Activated T-cell treated with anti-CD3 and anti-CD28 coated beads, Interleukin-2, amount 50 U/mL, for 72 hours (primary cell): ENCODE measurements at places on chromosomes 7 and 10. TPM values are rescaled to one million over a fixed set of nuclear protein-coding genes. Genes with fewer than 3 reads are reported as not detected.

SDK1 gene
- 6.1 TPM for total RNA-seq

MBLAC1 gene
- 3.4 TPM for total RNA-seq

DNA sequence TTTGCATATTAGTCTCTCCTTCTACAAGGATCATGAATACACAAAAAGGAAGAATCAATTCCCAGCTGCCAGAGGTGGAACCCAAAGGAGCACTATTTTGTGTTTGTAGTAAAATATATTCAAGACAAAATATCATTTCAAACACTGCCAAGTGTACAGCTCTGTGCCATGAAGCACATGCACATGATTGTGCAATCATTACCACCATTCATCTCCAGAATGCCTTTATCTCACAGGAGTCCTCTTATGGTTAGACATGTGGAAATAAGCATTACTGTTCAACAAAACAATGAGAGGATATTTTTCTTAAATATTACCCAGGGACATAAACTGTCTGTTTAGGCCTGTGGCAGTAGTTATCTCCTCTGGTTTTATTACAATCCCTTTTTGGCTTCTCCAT lies 151.4 kb upstream of the PPP1R3A start:
- H3K27ac ChIP-seq, result no peak overlapping the region
- no peaks in the 10 kb centered on the region for H3K27me3 ChIP-seq
- H3K4me3 ChIP-seq, result no peak overlapping the region
- no peaks in the 10 kb centered on the region for H3K36me3 ChIP-seq
- DNase-seq, result no peak
- H3K4me1 ChIP-seq, result no peaks in the 10 kb centered on the region

DNA sequence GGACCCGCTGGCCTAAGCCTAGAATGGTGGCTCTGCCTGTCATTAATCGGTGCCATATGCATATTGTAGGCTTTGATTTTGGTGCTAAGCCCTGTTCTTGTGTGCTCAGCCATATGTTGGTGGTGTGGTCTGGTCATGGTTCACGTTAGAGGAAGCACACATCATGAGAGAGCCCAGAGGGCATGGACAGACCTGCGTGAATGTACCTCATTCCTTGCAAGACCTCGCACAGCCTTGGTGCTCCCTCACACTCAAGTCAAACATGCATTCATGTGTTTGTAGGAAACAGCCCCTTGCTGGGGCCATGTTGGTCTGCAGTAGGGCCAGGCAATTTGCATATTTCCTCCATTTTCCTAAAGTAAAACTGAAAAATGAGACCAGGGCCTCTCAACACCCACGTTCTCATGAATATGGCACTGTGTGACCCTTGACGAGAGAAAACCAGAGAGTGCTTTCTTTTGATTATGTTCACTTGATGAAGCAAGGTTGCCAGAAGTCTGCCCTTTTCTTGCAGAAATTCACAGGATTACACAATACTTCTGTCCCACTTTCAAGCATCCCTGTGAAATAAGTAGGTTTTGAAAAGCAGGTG lies 268.7 kb downstream of the CELF2 start:
- H3K36me3 ChIP-seq, result peaks cover 13% of the 10 kb centered on the region
- DNase-seq, result no peak
- H3K4me3 ChIP-seq, result peak overlapping the region; percentile 57

DNA sequence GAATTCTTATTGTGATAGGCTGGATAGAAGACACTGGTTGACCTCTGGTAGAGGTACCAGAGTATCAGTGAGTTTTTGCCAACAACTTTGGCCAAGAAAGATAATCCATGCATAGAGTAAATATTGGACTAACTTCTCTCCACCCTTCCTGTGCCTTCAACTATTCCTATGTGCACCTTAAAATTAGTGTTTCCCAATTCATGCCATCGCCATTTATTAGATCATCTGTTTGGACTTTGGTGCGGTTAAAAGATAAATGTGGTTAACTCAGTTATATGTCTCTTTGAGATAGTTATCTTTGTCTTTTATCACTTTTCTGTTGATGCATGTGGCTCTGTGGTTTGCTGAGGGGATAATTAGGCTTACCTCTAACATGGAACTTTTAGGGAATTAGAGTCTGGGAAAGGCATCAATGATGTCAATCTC lies 4.6 kb downstream of the PAPSS2 start:
- H3K4me1 ChIP-seq, result peaks cover 7% of the 10 kb centered on the region
- H3K36me3 ChIP-seq, result no peaks in the 10 kb centered on the region
- DNase-seq, result no peak
- no peak overlapping the region for H3K4me3 ChIP-seq

SPDYE16 gene
- total RNA-seq, result 0.58 TPM

LEP gene
- total RNA-seq, result not detected

- H3K4me3 ChIP-seq, result no peak overlapping the region
- H3K36me3 ChIP-seq, result no peaks in the 10 kb centered on the region
- H3K27ac ChIP-seq, result no peak overlapping the region
- no peak for DNase-seq
- H3K4me1 ChIP-seq, result peaks cover 24% of the 10 kb centered on the region
- no peaks in the 10 kb centered on the region for H3K27me3 ChIP-seq
These were observed 160.2 kb downstream of the ARHGAP12 start for GRCh38 chr10:31768467-31768866.

DNA sequence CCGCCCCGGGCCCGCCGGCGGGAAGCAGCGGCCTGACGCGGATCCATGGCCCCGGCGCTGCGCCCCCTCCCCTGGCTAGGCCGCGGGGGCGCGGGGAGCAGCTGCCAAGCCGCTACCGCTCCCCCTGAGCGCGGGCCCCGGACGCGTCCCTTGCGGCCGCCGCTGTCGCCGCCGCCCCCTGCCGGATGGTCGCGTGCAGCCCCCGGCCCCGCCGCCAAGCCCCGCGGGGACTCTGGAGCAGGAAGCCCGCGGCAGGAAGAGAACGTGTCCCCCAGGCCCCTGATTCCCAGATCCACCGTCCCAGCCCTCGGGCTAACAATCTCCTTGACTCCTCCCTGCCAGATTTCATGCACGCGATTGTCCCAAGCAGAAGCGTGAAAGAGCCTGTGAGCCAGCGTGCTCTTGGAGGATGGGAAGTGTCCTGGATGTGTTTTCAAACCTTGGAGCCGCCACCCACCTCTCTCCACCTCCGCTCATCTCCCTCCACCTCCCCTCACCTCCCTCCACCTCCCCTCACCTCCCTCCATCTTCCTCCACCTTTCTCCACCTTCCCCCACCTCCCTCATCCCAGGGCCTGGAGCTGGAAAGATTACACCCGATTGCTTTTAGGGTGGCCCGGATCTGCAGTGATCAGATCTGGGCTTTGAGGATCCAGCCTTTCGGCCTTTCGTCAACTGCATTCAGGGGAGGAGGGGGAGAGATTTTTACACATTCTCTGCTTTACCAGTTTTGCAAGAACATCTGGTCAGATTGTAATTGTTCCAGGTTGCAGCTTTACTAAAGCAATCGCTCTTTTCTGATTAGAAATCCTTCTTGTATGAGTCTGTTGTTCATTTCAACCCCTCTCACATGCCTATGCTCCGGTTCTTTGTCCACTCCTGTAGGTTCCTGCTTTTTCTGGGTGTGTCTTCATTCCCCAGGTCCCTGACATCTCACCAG lies 570 bp upstream of the PRTFDC1 start:
- H3K36me3 ChIP-seq, result no peaks in the 10 kb centered on the region
- H3K4me1 ChIP-seq, result peaks cover 18% of the 10 kb centered on the region
- peak overlapping the region; percentile 43 for H3K27ac ChIP-seq
- no peaks in the 10 kb centered on the region for H3K27me3 ChIP-seq
- H3K4me3 ChIP-seq, result peak overlapping the region; percentile 79
- peak; percentile 71 for DNase-seq

- H3K27me3 ChIP-seq, result no peaks in the 10 kb centered on the region
- no peaks in the 10 kb centered on the region for H3K4me1 ChIP-seq
- H3K36me3 ChIP-seq, result peaks cover 4% of the 10 kb centered on the region
- DNase-seq, result no peak
- no peak overlapping the region for H3K4me3 ChIP-seq
These were observed 13.5 kb downstream of the AQP1 start for GRCh38 chr7:30925117-30925516.

DNA sequence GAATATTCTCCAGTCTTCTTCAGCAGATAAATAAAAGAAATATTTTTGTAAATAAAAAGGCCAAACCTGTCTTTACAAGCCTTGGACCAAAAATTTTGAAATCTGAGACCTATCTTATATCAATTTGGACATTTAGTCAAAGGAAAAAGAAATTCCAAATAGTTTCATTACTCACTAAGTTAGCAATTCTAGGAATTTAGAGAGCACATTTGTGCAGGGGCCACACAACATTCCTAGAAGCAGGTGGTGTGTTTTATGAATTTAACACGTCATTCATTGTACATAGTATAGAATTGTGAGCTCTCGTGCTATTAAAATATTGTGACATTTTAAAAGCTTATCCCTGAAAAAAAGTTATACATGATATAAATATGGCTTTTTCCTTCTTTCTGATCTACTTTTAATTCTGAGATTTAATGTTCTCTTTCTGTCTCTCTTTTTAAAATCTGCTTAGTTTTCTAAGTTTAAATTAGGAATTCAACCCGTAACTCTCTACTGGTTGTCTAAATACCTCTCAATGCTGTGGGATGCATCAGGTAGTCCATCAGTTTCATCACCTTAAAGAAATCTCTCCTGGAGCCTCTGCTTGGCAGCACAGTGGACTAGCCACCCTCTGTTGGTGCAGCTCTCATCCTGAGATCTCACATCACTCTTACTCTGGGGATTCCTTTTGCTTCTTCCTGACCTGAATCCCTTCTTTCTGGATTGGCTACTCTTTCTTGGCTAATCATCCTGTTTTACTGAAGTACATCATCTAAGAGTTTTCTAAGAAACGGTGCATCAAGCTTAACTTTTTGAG lies 124.5 kb downstream of the SEMA3E start:
- H3K36me3 ChIP-seq, result no peaks in the 10 kb centered on the region
- H3K27ac ChIP-seq, result no peak overlapping the region
- no peak overlapping the region for H3K4me3 ChIP-seq
- H3K4me1 ChIP-seq, result no peaks in the 10 kb centered on the region
- H3K27me3 ChIP-seq, result no peaks in the 10 kb centered on the region

DNA sequence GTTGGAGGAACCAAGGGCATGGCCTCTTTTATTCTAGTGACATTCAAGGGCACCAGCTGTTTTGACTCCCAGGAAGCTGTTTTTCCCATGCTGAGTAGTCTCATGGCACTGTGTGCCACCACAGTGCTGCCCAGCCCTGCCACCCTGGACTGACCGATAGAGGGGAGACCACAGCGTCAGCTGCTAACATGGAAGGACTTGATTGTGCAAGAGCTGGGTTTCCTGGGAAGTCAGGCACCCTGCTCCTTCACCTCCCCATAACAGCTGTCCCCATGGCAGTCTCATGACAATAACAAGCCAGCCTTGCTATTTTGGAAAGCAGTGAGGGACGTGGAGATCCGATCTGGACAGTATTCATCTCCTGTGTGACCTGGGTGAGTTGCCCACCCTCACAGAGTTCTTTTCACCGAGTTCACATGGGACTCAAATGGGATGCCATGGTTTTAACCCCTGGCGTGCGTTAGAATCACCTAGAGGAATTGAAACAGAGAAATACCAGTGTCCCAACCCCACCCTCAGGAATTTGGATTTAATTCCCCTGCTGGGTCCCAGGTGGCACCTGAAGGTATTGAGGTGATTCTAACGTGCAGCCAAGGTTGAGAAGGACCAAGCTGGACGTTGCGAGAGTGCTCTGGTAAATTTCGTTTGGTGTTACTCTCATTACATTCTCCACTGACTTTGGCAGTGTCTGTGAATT lies 174.8 kb downstream of the CELF2 start:
- H3K4me3 ChIP-seq, result peak overlapping the region; percentile 59
- DNase-seq, result no peak
- H3K27ac ChIP-seq, result peak overlapping the region; percentile 86
- H3K27me3 ChIP-seq, result no peaks in the 10 kb centered on the region
- peaks cover 22% of the 10 kb centered on the region for H3K36me3 ChIP-seq
- H3K4me1 ChIP-seq, result peaks cover 98% of the 10 kb centered on the region

GRCh38 chr7:49718760-49719159 lies 54.7 kb upstream of the VWC2 start:
- H3K4me1 ChIP-seq, result no peaks in the 10 kb centered on the region
- no peaks in the 10 kb centered on the region for H3K36me3 ChIP-seq
- no peak overlapping the region for H3K27ac ChIP-seq
- no peaks in the 10 kb centered on the region for H3K27me3 ChIP-seq

TMEM254 gene
- 15.8 TPM for total RNA-seq

TASOR2 gene
- 40.5 TPM for total RNA-seq

ANKRD1 gene
- total RNA-seq, result not detected

DNA sequence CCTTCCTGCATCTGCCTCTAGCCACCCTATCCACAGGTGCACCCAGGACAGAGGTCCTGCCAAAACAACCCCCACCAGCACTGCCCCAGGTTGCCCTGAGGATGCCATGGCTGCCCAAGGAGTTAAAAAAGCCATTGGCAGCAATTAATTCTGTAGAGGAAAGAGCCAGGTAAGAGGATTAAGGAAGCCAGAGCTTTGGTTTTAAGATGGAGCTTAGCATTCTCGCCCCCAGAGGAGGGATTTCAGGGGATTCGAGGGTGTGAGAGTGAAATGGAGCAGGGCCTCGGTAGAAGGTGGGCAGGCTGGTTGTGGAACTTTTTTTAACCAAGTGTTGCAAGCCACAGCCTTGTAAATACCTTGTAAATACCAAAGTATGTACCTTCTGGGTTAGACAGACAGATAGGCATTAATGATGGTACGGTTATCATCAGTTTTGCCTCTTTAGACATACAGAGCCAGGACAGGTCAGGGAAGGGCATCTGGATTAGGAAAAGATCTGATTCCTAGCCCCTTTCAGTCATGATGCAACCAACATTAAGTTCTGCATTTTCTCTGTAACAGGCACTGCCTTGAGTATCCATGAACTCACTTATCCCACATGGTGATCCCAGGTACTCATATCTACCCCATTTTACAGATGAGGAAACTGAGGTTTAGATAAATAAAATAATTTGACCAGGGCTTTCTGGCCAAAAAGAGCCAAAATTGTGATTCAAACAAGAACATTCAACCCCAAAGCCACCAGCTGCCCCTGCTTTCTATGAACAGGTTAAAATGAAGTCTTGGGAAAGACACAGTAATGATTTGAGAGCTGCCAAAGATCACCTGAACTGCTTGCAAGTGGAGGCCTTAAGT lies 120.7 kb upstream of the PPIF start:
- no peak for DNase-seq
- no peaks in the 10 kb centered on the region for H3K36me3 ChIP-seq
- H3K4me1 ChIP-seq, result no peaks in the 10 kb centered on the region
- H3K27me3 ChIP-seq, result no peaks in the 10 kb centered on the region

UPK3B gene
- total RNA-seq, result 3.2 TPM

PLXDC2 gene
- total RNA-seq, result 0.09 TPM

GRCh38 chr10:52379287-52379686 lies 65.2 kb downstream of the DKK1 start:
- no peak overlapping the region for H3K27ac ChIP-seq
- no peaks in the 10 kb centered on the region for H3K4me1 ChIP-seq
- no peak overlapping the region for H3K4me3 ChIP-seq
- no peaks in the 10 kb centered on the region for H3K27me3 ChIP-seq
- no peaks in the 10 kb centered on the region for H3K36me3 ChIP-seq

DNA sequence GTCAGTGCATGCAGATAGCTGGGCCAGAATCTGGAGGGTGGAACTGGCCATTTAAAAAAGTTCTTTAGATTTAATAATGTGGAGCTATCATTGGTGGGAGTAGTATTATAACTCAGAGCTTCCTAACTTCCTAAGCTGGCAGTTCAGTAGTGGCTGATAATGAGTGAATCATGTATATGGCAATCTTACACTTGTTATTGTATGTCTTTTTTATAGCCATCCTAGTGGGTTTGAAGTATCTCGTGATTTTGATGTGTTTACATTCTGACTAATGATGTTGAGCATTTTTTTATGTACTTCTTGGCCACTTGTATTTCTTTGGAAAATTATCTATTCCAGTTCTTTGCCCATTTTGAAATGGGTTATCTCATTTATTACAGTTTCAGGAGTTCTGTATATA lies 15.4 kb downstream of the TFAM start:
- peaks cover 4% of the 10 kb centered on the region for H3K36me3 ChIP-seq
- no peak for DNase-seq
- no peak overlapping the region for H3K4me3 ChIP-seq
- no peaks in the 10 kb centered on the region for H3K27me3 ChIP-seq
- no peak overlapping the region for H3K27ac ChIP-seq
